ENCODE measurements at places on chromosomes 3 and 15.

DNA sequence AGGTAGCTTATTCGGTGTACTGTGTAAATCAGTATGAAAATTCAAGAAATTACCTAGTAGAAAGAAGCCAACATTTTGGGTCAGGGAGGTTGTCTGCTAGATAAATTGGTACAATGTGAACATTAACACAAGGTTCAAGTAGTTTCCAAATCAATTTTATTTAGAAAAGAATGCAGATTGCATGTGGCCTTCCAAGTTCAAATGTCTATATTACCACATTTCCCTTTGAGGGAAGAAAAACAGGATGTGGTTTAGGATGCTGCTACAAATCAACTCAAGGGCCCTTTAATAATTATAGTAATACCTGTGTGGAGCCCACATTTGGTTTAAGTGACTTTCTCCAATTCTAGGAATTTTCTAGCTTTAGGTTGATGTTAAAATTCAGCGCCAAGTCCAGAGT, 57.5 kb downstream of the CADPS start:
- DNase-seq = no peak

- DNase-seq = no peak
Observed at GRCh38 chr15:68258692-68259091, 18.9 kb upstream of the FEM1B start.

DNA sequence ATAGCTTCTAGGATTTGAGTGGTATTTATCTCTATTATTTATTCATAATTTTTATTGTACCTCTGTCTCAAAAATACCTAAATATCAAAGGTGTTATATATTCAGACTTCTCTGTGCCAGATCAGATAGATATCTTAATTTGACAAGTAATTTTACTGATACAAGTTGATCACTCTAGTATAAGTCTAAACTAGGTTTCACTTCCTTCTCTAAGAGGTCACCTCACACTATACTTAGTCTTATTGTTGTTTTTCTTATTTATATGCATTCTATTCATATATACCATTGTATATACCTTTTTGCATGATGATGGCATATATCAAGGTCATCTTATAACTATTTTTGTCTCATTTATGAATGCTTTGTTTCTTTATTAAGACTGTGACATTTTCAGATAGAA, 26.4 kb upstream of the HGD start:
- no peak for DNase-seq

DNA sequence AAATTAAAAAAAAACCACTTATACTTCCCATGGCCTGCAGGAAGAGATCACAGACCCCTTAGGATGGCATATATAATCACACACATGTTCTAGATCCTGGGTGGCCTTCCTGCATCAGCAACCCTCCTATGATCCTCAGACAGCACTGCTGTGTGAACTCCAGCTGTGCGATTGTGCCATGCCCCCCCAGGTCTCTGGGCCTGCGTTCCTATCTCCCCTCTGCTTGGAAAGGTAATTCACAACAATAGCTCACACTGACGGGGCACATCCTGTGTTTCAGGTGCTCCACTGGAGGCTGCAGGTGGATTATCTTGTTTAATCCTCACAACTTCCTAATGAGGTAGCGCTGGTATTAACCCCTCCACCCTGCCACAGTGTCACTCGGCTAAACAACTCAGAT, 71.2 kb upstream of the GLCE start:
- no peak for DNase-seq

DNA sequence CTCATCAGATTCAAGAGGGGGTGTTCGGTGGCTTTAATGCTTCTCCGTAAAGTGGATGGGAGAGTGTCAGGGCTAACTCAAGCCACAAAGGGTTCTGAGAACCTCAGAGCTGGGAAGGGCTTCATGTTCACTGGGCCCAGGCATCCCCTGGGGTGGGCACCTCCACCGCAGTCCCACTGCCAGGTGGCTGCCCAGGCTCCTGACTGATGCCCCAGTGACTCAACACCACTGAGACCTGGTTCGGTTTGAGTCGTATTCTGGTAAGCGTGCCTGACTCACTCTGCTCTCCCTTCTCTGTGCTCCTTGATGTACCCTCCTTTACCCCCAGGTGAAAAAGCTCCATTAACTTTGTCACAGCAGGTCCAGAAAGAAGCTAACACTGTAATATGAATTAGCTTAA, 304.6 kb downstream of the RPLP1 start:
- peak; percentile 39 for DNase-seq

DNA sequence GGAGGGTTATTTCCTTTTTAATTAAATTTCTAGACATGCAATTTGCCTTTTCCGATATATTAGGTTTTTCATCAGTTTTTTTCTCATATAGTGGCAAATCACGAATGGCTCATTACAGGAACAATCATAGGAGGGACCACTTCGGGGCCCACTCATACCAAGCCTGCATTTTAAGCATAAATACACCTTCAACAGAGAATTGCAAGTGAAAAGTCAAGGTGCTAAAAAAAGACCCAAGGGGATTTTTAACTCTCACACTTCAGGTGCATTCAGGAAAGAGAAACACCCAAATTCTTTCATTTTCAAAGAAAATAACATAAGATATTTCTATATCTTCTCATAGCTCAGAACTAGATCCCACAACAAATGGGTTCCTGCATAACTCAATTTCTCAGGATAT, 979.6 kb upstream of the NR2F2 start:
- DNase-seq = no peak

GRCh38 chr15:80561500-80561899, 133.6 kb upstream of the ABHD17C start:
- DNase-seq = no peak

GRCh38 chr3:159257954-159258353, 456.1 kb downstream of the MFSD1 start:
- DNase-seq = no peak

DNA sequence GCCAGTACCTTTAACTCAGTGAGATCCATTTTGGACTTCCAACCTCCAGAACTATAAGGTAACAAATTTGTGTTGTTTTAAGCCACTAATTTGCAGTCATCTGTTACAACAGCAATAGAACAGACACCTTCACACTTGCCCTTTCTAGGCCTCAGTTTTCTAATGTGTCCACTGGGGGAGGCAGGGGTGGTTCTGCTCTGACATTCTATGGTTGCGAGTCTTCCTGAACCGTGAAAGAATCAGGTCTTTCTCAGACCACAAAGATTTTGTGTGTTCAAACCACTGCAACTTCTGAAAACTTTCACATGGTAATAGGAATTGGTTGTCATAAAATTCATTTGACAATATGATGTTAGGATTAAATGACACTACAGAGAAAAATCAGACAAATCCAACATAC, 26.8 kb upstream of the CSTA start:
- no peak for DNase-seq

DNA sequence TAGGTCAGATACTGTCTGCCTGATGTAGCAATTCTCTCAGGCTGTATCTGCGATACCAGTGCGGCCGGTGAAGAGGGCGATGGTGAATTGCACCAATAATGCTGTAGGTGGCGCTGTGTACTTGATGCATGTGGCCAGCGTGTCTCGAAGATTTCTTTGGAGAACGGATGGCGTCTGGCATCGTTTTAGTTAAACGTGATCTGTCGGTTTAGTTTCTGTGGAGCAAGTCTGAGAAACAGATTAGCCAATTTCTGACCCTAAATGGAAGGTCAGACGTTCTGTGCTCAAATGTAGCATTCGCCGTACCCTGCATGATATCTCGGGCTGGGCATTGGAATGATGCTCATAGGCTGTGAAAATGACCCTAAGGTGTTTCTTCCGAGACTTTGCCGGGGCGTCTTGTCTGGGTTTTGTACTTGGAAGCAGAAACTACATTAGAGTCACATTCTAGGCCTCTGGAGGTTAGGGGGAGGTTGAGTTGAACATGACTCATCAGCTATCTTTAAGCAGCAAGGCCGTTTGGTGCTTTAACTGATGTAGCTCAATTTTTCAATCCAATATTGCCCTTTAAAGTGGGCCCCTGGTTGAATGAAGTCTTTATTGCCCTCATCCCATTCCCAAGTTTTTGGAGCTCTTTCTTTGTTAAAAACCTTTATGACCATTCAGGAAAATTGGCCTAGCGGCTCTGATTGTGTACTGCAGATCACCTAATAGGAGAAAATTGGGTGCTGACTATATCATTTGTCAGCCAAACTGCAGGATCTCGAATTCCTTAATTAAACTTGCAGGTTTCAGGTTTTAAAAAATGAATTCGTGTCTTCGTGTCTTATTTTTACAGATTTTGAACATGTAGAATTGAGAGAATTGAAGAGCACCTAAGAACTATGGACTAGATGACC, 80.0 kb downstream of the SQOR start:
- DNase-seq = no peak

- DNase-seq = no peak
Observed at GRCh38 chr15:93649691-93650235, 560.8 kb upstream of the RGMA start.

DNA sequence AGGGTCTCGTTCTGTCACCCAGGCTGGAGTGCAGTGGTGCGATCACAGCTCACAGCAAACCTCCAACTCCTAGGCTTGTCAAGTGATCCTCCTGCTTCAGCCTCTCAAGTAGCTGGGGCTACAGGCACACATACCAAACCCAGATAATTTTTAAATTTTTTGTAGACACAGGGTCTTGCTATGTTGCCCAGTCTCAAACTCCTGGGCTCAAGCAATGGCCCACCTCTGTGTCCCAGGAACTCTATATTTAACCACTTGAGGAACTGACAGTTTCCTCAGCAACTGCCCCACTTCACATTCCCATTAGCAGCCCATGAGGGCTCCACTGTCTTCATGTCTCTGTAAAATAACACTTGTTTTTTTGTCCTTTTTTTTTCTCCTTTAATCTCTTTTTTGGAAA, 68.4 kb downstream of the TAMM41 start:
- no peak for DNase-seq

DNA sequence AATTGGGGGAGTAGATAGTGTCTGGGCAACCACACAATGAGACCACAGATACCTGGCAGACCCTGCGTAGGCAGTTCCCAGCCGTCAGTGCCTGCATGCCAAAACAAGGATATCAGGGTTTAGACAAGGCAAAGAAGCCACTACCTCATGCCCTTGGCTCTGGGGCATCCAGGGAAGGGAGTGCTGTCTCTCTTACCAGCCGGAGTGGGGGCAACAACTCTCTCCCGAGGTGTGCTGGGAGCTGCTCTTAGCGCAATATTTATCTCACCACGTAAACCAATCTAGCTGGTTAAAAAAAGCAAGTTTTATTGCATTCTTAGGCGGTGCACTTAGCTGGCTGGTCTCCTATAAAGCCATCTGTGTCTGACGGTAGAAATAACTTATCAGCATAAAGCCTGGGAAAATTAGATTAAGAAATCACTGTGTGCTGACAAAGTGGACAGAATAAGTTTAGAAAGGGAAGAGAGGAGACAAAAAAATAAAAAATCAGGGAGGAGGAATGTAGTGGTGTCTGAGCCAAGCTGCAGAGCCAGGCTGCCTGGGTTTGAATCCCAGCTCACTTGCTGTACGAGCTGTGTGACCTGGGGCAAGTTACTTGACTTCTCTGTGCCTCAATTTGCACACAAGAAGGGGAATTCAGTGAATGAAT, 273.2 kb downstream of the PDZRN3 start:
- DNase-seq = no peak
